ENCODE measurements at places on chromosomes 1 and 21.

- DNase-seq, result no peak
Observed at GRCh38 chr1:19009882-19010321, 53.4 kb upstream of the IFFO2 start.

DNA sequence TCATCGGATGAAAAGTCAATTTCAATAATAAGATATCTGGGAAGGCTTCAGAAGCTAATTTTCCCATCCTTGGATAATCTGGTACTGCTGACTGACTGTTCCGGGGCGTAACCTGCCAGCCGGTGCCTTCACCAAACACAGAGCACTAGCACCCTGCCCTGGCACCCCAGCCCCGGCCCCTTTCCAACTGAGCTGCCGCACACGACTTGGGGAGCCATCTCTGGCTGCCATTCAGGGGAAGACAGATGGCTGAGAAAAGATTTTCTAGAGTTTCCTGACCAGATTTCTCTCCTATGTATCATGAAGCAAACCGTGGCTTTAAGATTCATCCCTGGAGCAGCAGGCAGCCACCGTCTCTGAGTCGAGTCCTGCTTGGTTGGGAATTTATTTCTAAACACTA is 96.0 kb upstream of the SYT6 start:
- no peak for DNase-seq

DNA sequence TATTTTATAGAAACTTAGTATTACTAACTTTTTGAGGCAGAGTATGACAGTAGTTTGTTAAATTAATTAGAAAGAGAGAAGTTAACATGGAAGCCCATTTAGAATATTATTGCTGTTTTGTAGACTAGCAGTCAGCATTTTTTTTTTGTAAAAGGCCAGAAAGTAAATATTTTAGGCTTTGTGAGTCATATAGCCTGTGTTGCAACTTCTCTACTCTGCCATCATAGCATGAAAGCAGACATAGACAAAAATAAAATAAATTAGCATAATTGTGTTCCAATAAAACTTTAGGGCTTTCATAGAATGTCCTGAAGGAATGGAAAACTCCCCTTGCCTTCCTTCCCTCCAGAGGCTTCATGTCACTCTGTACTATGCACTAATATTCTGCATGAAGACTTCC is 12.3 kb upstream of the RGS4 start:
- DNase-seq, result no peak

DNA sequence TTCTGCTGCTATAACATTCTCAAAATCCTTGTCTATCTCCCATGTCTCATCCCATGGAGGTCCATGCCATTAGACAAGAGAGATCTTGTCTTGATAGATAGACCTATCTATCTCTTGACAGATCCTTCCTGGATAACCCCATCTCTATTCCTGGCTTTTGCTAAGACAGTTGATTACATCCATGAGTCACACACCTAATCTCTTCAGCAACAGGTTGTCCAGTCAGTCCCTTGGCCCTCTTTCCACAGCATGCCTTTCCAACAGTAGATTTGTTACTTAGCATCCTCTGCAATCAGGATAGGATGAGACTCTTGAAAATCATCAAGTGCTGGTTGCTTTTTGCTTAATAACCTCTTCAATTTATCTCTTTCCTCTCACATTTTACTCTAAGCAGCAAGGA is 46.6 kb downstream of the TRMT1L start:
- DNase-seq, result no peak

DNA sequence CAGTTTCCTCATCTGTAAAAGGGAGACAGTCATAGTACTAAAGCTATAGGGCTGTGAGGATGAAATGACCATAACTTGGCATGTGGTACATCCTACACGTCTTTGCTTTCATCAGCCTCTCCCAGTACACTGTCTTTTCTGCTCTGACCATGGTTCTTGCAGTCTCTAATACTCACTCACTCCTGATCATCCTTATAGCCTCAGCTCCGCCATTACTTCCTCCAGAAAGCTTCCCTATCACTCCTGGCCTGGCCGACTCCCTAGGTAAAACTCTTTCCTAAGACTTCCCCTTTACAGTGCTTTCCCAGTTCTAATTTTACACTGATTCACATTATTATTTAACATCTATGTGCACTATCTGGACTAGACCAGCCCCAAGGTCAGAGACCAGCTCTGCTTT is 5.0 kb upstream of the MRPL24 start:
- DNase-seq, result no peak

DNA sequence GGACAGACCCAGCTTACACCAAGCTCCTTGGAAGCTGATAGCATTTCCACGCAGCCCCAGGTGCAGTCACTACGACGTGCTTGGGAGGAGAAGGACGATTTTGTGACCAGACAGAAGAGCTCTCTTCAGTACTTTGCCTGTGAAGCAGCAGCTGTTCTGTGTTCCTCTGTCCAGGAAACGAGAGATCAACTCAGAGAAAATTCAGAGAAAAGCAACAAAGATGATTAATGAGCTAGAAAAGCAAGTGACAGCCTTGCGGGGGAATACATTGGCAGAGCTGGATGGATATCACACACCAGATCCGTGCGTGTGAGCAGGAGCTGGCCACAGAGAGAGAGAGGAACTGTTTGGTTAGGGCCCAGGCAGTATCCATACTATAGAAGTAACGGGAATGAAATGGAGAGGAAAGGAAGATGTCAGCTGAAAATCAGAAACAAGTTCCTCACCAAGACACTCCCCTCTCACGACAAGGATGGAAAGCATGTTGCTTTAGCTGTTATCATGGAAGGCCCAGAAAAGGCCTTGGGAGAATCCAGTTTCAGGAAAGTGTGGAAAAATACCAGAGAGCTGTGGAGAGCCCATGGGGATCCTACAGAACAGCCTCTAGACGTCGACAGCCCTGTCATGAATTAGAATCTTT is 106.2 kb downstream of the TOMM20 start:
- DNase-seq, result no peak

GRCh38 chr1:85283475-85284199 is 7.2 kb upstream of the BCL10 start:
- no peak for DNase-seq

GRCh38 chr1:53543778-53544695 is 84.8 kb downstream of the DMRTB1 start:
- DNase-seq, result no peak

DNA sequence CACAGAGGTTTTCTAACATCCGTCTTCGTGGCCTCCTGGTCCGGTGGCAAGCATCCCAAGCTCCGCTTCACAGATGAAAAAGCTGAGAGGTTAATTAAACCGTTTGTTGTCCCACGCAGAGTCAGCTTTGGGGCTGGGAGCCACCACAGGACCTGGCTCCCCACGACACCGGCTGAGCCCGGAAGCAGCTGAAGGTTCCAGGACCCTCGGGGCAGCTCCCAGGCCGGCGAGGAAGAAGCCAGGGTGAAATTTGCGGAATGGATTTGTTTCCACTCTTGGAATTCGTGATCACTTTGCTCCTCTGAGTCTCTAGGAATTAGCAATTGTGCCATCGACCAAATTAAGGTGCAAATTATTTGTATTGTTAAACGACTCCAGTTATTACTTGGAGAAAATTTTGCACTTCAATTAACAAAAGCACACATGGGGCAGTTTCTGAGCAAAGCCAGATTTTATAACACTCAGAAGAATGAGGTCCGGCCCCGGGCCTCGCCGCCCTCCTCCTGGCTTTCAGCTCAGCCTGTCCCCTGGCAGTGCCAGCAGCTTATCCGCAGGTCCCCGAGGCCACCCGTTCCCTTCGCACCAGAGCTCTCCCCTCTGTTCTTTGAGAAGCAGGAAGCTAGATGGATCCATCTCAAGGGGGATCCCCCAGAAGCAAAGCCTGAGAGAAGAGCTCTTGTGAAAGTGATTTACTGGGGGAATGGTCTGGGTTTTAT is 69.1 kb downstream of the SIK1 start:
- no peak for DNase-seq

DNA sequence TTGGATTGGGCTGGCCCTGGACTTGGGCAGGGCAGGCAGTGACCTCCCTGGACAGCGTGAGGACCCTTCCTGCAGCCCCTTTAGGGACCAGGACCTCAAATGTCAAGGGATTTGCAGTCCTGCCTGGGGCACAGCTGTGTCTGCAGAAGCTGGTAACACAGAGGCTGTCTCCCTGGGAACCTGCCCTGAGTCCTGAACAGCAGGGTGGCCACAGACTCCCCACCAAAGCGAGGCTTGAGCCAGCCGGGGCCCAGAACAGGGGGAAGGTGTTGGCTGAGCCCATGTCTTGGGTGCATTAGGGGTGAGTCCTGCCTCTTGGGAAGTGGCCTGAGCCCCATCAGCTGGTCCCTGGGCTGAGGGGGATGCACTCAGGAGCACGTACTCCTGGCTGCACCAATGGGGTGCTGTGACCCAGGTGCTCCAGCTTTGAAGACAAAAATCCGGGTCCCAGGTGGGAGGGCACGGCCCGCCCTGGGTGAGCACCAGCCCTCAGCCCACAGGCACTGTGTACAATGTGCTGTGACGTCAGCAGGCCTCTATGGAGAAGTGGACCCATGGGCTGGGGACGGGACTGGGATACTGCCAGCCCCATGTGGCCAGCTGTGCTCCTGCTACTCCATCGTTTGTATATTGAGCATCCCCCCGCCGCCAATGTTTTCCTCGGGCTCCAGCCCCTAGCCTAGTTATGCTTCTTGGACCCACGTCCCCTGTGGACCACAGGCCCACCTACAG is 72.0 kb upstream of the ARHGEF16 start:
- no peak for DNase-seq

- no peak for DNase-seq
Observed at GRCh38 chr1:36937371-36937770, 96.9 kb downstream of the GRIK3 start.

DNA sequence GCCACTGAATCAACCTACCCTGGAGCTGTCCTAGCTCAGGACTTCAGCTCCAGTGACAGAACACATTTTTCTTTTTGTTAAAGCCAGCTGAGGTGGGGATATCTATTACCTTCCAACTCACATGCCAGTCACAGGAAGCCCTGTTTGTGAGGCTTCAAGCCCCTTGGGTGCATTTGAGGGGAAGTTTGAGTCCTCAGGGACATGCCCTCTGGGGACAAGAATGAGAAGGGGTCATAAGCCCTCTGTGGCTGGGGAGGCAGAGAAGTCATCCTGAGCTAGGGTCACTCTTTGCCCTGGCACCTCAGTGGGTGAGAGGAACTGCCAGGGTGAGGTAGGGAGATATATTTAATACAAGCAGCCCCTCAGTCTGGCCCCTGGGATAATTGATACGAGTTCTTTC is 33.5 kb upstream of the CLDN14 start:
- DNase-seq, result no peak

DNA sequence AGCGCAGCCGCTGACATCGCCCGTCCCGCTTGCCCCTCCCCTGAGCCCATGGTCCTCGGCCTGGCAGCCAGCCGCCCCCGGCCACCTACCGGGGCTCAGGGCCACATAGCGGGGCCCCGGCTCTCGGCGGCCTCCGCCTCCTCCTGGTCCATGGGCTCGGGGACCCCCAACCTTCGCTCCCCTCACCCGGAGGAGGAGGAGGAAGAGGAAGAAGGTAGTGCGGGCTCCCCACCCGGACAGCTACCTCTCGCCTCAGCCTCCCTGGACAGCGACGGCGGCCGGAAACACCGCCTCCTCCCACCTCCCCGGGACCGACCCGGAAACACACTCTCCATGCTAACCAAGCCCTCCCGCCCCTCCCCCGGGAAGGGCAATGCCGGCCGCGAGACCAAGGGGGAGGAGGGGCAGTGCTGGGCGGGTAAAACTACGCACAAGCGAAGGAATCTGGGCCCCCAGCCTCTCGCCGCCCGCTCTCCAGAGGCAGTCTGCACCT is at the start of gene KIAA0319L:
KIAA0319L (minus strand) TSS at position 286 of the 493 bp plus-strand sequence. CDS start 2,912 bp downstream, outside the sequence.
- DNase-seq, result no peak

GRCh38 chr1:77120950-77121349 is 98.3 kb downstream of the PIGK start:
- no peak for DNase-seq

DNA sequence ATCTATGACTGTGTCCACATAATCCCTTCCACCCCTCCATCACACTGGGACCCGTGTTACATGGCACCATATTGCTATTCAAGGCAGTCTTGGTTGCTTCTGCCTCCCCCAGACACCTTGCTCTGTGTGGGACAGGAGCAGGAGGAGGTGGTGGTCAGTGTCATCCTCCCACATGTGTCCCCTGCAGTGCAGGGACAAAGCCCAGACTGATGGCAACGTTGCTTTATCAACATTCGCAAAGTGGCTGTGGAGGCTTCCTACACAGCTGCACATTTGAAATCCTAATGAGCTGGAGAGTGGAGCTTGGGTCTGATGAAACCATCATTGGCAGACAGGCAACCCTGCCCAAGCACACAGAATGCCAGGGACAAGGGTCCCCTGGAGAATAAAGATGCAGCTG is 26.2 kb downstream of the TRIM67 start:
- no peak for DNase-seq

All from cerebellar nuclear complex (tissue), 1 donor.